Stimulated activated CD4-positive, alpha-beta T cell treated with anti-CD3 and anti-CD28 coated beads, Interleukin-15, amount 100 ng/mL, for 48 hours (primary cell): ENCODE measurements at places on chromosomes 16 and 17.

GRCh38 chr17:47738178-47738577 is 5.1 kb downstream of the TBX21 start:
- no peak for DNase-seq

GRCh38 chr16:9002042-9002441 is 38.3 kb upstream of the USP7 start:
- DNase-seq, result no peak

- DNase-seq, result no peak
Measured at GRCh38 chr17:78141437-78142118, 4.6 kb upstream of the C17orf99 start.

DNA sequence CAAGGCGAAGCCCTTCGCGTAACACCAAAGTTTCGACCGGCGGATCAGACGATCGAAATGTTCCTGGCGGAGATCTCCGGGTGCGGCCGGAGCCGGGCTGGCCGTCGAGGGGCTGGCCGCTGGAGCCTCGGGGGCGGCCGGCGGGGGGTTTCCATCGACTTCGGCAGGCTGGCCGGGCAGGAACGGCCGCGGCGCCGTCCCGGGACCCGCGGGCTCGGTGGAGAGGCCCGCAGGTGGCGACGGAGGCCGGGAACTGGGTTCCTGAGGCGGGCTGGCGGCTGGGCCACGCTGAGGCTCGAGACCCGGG is 1.1 kb downstream of the EPOP start:
- DNase-seq, result no peak

- no peak for DNase-seq
Measured at GRCh38 chr17:27944546-27945332, 51.6 kb upstream of the LYRM9 start.

- DNase-seq, result no peak
Measured at GRCh38 chr16:11074131-11074530, 129.8 kb downstream of the CLEC16A start.

- DNase-seq, result no peak
Measured at GRCh38 chr16:79301051-79301450, 299.5 kb downstream of the MAF start.
